ENCODE measurements at places on chromosomes 5 and 9.
A peak's percentile ranks its signal among the peaks of the same experiment; 100 is the strongest.

DNA sequence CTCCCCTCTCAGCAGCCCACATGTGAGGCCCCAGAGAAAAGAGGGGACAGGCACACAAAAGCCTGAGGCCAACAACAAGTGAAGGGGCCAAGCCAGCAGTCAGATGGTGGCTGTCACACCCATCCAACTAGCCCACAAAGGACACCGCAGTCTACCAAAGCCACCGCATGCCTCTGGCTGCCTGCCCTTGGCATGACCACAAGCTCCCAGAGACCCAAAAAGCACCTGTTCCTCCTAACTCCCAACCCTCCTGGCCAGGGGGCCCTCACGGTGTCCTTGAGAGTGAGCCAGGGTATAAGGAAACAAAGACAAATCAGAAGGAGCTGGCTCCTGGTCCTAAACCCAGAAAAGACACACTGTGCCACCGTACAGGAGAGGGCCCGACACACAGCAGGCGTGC lies 77.8 kb upstream of the LRRTM2 start:
- no peak for DNase-seq

DNA sequence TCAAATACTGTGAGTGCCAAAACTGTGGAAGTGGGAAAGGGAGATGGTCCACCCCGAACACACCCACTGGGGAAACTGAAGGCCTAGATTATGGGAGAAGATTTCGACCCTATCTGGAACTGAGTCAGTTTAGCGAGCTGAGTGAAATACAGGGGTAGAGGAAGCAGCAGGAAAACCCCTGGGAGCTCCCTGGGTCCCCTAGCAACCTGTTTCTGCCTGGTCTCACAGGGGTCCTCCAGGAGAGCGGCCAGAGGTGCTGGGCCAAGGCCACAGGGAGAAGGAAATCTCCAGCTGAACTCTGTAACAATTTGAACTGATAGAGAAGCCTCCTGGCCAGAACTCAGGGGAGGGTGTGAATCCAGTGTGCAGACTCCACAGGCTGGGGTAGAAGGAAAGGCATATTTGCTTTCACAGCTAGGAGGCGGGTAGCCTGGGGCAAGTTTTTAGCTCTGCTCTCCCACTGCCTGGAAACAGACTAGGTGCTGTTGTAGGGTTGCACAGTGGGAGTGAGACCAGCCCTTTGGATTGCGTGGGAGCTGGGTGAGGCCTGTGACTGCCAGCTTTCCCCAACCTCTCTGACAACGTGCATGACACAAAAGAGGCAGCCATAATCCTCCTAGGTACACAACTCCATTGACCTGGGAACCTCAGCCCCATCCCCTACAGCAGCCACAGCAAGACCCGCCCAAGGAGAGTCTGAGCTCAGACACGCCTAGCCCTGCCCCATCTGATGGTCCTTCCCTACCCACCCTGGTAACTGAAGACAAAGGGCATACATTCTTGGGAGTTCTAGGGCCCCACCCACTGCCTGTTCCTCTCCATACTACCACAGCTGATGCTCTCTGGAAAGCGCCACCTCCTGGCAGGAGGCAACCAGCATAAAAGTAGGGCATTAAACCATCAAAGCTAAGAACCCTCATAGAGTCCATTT lies 78.8 kb upstream of the GPBP1 start:
- peak; percentile 56 for DNase-seq

- DNase-seq: peak; percentile 32
Observed at GRCh38 chr9:1513105-1513504, 462.9 kb downstream of the DMRT2 start.

GRCh38 chr9:76454311-76454710 lies 4.7 kb upstream of the GCNT1 start:
- DNase-seq: no peak

DNA sequence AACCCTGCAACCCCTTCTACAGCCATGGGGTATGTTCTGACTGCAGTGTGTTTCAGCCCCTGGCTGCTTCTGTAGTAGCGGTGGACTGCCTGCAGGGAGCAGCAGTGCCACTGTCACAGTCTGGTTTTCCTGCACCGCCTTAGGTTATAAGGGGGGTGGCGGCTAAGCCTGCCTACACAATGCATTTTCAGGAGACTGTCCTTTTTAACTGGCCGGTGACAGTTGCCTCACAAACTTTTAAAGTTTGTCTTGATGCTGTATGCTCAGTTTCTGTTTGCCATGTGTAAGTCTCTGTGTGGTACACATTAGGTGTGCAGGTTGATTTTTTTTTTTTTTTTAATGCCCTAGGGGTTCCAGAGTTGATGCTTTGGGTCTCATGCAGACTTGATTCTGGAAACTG lies 53.0 kb downstream of the NUP214 start:
- DNase-seq: peak; percentile 12

DNA sequence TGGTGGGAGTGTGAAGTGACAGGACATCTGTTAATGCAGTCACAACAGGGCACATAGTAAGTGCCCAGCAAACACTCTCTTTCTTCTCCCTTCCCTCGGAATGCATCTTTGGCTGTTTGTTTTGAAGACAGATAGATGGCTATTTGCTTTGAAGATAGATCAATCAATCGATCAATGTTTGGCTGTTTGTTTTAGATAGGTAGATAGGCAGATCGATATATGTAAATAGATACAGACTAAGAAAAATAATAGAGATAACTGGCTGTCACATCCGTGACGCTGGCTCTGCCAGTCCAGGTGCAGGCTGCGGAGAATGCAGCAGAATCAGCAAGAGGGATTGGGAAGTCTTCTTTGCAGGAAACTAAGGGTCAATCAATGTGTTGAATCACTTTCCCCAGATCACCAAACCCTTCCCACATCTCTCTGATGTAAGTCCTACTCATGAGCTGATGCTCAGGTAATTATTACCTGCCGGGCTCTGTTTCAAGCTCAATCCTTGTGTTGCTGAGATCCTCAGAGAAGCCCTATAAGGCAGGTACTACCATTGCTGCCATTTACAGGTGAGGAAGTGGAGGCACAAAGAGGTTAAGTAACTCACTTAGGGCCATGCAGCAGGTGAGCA lies 60.8 kb downstream of the ERGIC1 start:
- DNase-seq: no peak

DNA sequence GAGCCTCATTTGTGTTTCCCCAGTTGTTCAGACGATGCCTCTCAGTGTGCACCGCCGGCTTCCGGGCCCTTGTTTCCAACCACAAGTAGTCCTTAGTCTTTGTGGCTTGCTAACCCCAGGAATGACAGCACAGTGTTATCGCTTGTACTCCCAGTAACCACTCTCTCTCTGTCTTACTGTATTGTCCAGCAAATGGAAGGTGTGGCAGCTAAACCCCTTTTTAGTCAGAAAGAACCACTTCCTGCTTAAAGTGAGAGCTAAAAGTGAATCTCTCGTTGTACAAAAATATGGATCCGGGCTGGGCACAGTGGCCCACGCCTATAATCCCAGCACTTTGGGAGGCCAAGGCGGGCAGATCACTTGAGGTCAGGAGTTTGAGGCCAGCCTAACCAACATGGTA lies 61.3 kb downstream of the ENC1 start:
- no peak for DNase-seq

- no peak for DNase-seq
Observed at GRCh38 chr5:179297026-179297425, 48.2 kb downstream of the ADAMTS2 start.

DNA sequence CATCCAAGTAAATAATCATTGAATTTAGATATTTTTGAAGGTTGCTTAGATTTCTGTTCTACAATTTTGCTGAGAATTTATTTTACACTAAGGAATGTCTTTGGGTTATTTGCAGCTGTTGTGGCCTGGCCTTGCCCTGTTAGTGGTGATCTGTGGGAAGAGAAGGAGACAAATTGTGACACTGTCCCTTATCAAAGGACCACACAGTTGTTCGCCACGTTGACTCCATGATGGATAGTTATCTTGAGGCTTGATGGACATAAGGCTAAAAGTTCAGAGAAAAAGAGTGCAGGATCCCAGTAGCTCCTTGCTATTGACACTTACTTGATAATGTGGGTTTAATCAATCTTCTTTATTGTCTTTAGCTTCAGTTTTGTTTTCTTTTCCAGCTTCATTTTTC lies 186.6 kb upstream of the MEF2C start:
- DNase-seq: no peak

- no peak for DNase-seq
Observed at GRCh38 chr5:160036243-160036642, 27.3 kb downstream of the TTC1 start.

DNA sequence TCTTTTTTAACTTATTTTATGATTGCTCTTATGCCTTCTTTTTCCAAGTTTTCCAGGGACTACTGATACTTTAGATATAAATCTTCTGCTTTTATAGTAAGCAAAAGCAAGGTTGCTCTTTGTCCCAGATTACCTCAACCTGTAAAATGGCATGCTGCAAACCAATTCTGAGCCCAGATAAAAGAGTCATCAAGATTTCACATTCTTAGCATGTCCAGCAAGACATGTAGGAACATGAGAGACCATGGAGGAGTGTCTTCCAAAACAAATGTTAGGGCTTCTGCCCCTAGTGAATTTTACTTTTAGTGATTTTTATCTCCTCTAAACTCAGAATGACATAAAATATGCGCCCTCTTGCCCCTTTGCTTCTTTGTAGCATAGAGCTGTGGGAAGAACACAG lies 7.0 kb upstream of the CDC20B start:
- peak; percentile 26 for DNase-seq

GRCh38 chr9:127755061-127756060 lies 20.3 kb upstream of the TOR2A start:
- DNase-seq: no peak

GRCh38 chr5:80540691-80541090 lies 29.4 kb downstream of the ANKRD34B start:
- DNase-seq: no peak

DNA sequence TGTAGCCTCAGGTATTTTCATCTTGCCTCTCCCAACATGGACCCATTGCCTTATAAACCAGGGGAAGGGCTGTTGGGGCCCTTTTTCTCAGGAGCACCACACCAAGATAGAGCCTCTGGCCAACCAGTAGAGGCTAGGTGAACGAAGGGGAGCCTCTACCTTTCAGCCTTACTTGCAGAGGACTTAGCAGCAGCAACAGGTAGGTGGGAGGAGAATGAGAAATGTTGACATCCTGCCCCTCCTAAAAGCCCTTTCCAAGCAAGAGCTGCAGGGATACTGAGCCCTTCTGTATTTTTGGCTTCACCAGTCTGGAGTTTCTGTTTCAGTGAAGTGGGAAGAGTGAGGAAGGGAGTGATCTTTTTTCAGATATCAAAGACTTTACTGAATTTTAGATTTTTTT lies 77.4 kb downstream of the MTREX start:
- no peak for DNase-seq

DNA sequence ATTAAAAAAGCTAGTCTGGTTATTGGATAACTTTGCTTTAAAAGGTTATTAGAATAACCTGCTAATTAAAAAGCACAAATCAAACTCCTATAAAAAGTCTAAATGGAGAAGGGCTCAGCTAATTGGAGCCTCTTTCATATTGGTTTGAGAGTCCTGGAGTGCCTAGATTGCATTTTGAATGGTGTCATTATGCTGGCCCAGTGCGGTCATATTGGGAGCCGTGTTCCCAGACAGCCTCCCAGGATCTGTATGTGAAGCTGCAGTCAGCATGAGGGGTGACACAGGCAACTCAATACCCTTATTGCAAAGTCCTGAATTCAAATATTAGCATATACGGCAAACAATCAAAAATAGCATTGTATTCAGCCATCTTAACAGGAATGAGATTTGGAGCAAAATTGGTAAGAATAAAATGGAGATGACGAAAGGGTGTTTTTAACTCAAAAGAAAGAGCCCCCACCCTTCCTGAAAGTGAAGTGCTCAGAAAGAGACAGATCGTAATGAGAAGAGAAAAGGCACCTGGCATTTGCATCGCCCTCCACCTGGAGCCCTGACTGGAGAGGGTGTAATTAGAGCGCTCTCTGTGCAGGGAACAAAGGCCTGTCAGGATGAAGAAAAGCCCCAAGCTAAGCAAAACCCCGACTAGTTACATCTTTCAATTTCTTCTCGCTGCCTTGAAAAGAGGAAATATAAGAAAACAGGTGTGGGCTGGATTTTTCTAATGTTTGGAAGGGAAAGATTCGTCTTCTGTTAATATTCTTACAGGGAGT lies 621.0 kb upstream of the ADAMTS16 start:
- DNase-seq: no peak

DNA sequence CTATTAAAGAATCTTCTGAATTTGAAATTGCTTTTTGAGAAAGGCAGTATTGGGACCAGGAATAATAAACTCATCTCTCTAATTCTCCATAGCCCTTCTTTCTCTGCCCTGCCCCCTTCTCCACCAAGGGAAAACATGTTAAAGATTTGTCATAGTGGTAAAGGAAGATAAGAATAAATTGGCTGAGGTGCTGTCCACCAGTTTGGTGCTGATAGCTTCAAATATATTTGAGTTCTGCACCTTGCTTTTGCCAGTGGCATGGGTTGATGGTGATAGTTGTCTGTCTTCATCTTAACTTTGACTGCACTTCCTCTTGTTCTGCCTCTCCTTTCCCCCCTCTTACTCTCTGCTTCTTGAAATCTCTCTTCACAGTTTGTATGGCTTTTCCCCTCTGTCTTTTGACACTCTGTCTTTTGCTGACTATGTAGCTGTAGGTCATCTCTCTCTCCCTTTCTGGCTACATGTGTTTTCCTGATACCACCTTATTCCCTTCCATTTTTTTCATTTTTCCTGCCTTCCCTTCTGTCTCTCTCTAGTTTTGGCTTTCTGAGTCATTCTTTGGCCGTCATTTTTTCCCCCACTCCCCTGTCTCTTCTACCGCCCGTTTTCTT lies 56.6 kb downstream of the NDUFS4 start:
- no peak for DNase-seq

DNA sequence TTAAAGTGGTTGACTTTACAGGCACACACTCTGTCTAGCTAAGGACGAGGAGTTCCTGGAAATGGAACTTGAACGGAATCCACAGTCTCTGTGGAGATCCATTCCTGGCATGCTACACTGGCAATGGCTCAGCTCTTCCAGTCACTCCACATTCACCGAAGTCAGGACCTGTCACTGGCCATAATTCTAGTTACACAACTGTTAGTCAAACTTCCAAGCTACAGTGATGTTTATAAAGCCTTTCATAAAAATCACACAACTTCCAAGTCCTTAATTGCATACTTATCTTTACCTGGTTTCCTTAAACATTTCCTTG lies 15.7 kb downstream of the CDC14B start:
- no peak for DNase-seq

DNA sequence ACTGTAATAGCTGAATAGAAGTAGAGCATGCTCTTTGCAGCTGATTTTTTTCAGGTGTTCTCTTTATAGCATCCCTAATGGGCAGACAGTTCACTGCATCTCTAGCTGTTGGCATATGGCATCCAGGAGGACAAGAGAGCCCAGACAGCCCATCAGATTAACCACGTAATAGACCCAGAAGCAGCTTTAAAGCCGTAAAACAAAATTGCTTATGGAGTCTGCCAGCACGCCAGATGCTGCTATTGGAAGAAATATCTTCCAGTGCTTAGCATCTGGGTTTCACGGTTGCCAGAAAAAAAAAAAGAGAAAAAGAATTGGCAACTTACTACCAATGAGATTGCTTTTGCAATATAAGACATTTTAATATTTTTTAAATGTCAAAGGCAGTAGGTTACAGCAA lies 869.4 kb upstream of the NUDT12 start:
- DNase-seq: no peak

DNA sequence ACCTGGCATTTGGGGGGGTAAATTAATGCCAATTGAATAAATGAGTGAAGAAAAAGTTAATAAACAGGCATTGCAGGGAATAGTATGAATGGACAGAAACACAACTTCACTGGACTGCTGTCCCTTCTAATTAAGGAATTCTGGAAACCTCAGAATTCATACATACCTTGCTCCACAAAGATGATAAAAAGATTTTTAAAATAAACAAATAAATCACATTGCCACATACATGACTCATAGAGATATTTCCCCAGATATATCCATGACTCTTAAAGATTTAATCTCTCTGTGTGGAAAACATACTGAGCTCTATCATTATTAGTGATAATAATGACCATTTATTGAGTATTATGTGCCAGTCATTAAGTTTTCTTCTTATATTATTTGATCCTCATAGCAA lies 469.0 kb upstream of the MEF2C start:
- DNase-seq: no peak
